ENCODE measurements at places on chromosomes 2 and 18.

DNA sequence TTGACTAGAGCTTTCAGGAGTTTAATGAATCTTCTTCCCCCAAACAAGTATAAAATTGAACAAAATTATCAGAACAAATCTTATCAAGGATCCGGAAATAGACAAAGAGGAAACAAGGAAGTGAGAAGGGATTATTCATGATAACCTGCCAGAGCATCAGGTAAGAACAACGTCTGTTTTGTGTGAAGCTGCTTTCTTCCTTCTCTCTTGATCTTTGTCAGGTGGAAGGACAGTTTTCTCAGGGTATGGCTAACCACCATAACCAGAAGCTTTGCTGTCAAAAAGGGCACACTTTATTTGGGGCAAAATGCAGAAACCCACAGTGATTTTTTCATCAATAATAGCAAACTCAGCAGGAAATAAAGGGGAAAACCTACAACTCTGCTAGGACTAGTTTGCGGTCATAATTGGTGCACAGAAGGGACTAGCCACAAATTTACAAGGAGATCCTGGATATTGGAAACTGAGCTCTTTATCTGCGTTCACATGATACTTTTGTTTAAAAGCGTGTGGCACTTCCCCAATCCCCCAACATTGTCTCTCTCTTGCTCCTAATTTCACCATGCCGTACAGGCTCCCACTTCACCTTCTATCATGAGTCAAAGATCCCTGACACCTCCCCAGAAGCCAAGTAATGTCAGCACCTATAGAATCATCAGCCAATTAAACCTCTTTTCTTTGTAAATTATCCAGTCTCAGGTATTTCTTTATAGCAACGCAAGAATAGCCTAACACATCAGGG, 124.2 kb downstream of the FSIP2 start:
- H3K4me1 ChIP-seq: no peaks in the 10 kb centered on the region
- no peak overlapping the region for H3K27ac ChIP-seq
- no peak overlapping the region for H3K4me3 ChIP-seq
- peaks cover 4% of the 10 kb centered on the region for H3K36me3 ChIP-seq
- H3K27me3 ChIP-seq: no peaks in the 10 kb centered on the region

- no peaks in the 10 kb centered on the region for H3K27me3 ChIP-seq
- no peaks in the 10 kb centered on the region for H3K36me3 ChIP-seq
- no peak overlapping the region for H3K27ac ChIP-seq
- no peaks in the 10 kb centered on the region for H3K4me1 ChIP-seq
- no peak for DNase-seq
- H3K4me3 ChIP-seq: no peak overlapping the region
Observed at GRCh38 chr2:122531290-122532071, 776.0 kb downstream of the TSN start.

DNA sequence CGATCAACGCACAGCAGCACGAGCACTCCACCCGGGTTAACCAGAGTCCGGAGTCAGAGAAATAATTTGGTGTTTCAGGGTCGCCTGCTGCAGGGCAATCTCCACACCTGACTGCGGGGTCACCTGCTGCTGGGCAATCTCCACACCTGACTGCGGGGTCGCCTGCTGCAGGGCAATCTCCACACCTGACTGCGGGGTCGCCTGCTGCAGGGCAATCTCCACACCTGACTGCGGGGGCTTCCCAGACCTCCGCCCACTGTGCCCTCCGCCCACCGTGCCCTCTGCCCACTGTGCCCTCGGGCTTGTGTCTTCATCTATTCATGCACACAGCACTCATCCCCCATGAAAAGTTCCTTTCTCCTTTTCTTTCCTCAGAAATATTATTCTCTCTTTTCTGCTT, 500.2 kb upstream of the SALL3 start:
- H3K36me3 ChIP-seq: no peaks in the 10 kb centered on the region
- no peaks in the 10 kb centered on the region for H3K4me1 ChIP-seq
- no peak for DNase-seq
- H3K27ac ChIP-seq: no peak overlapping the region
- no peak overlapping the region for H3K4me3 ChIP-seq

DNA sequence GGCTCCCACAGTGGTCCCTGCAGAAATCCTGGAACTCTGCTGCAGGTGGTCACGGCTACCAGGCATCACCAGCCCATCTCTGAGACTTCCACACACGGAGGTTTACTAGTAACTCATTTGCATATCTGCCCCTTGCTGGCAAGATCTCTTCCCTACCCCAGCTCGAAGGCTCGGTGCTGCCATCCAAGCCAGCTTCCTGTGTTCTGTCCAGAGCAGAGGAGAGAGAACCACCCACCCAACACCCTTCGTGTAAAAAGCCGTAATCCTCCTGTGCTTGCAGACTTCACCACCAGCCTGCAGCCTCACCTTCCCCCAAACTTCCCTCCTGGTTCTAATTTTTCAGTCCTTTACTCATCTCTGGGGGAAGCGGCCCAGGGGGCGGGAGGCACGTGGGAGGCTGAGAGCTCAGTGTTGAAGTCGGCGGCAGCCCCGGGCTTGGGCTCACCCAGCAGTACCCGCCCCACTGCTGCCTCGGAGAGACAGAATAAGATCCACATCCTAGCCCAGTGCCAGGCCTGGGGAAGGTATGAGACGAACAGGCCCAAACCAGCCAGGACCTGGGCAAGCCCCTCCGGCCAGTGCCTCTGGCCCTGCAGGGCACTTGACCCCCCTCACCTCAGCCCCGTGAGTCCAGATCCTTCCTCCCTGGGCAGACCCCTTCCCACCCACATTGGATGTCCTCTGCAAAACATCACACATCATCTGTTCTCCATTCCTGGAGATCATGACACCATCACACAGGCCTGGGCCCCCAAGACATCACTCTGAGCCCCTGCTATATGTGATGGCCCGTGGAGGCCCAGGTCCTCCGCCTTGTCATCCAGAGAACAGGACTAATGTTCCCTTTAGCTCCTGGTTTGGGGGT, 145.8 kb upstream of the ID2 start:
- peak overlapping the region; percentile 67 for H3K27ac ChIP-seq
- peaks cover 49% of the 10 kb centered on the region for H3K4me1 ChIP-seq
- peaks cover 5% of the 10 kb centered on the region for H3K27me3 ChIP-seq
- no peak for DNase-seq
- no peak overlapping the region for H3K4me3 ChIP-seq
- peaks cover 5% of the 10 kb centered on the region for H3K36me3 ChIP-seq

DNA sequence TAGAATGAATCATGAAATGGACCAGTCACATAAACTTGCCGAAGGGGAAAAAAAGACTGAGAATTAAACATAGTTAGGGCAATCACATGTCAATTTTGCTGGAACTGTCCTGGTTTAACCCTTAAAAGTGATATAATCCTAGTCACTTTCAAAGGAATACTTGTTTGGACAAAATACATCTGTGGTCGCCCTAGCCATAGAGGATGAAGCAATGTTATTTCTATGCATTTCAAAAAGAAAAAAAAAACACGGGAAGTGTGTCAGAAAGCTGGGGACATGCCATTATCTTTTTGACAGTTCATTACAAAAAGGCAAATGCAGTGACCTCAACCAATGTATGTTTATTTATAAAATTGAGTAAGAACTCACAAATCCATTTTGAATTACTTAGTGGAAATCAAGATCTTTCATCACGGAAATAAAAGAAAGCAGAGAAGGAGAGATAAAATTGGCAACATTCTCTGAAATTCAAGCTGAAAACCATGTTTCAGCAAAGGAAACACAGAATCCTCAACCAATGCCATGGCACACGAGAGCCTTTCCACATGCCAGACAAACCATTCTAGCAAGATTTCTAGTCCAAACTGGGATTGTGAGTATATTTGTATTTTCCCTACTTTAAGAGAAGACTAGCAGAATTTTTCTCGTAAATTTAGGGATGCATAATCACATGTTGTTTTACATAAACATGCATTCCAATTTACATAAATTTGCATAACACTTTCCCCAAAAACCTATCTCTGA, 854.3 kb upstream of the ACVR2A start:
- DNase-seq: no peak
- no peaks in the 10 kb centered on the region for H3K36me3 ChIP-seq
- no peaks in the 10 kb centered on the region for H3K27me3 ChIP-seq
- no peak overlapping the region for H3K27ac ChIP-seq

- H3K27me3 ChIP-seq: no peaks in the 10 kb centered on the region
- DNase-seq: no peak
- H3K36me3 ChIP-seq: peaks cover 2% of the 10 kb centered on the region
- H3K4me1 ChIP-seq: no peaks in the 10 kb centered on the region
- H3K4me3 ChIP-seq: no peak overlapping the region
- no peak overlapping the region for H3K27ac ChIP-seq
Observed at GRCh38 chr18:3163968-3164367, 55.8 kb downstream of the MYOM1 start.

DNA sequence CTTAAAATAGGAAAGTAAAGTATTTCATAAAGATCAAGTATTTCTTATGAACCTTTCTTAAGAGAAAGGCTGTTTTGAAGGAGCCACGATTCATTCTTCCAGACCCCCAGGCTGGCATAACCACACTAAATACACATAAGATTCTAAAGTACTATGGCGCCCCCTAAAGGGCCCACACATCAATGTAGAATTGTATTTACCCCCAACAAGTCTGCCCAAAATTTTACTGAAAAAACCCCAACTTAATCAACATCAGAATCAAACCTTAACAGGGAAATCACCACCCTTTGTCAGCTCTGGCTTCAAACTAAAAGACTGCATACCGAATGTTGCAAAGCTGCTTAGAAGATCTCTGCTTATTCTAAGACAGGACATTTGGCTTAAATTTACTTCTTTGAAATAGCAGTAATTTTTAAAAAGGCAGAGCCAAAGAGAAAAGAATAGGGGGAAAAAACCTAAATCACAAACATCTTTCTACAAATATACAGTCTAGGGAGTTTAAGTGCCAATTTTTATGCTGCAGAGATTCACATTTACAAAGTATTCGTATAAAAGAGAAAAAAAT, 20.4 kb upstream of the BCL2 start:
- H3K27ac ChIP-seq: no peak overlapping the region
- DNase-seq: peak; percentile 40
- peaks cover 38% of the 10 kb centered on the region for H3K36me3 ChIP-seq
- no peaks in the 10 kb centered on the region for H3K27me3 ChIP-seq

GRCh38 chr2:95059656-95060370, 34.3 kb downstream of the MAL start:
- no peak overlapping the region for H3K4me3 ChIP-seq
- H3K4me1 ChIP-seq: peaks cover 41% of the 10 kb centered on the region
- no peak overlapping the region for H3K27ac ChIP-seq
- DNase-seq: no peak

DNA sequence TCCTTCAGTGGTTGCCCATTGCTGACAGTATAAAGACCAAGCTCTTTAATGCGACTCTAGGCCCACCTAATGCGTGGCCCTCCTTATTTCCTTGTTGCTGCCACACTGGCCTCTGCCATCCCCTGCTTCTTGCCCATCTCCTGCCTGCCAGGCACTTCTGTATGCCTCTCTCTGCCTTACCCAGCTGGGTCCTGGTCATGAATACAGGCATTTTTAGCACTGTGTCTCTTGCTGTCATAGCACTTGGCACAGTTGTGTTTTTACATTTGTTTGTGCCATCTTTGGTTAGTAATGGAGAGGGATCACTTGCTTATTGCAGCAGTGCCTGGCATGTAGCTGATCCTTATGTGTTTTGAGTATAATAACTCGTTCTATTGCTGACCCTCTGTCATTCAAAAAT, 38.7 kb downstream of the MAP4K4 start:
- peaks cover 1% of the 10 kb centered on the region for H3K36me3 ChIP-seq
- DNase-seq: no peak
- peaks cover 81% of the 10 kb centered on the region for H3K4me1 ChIP-seq

DNA sequence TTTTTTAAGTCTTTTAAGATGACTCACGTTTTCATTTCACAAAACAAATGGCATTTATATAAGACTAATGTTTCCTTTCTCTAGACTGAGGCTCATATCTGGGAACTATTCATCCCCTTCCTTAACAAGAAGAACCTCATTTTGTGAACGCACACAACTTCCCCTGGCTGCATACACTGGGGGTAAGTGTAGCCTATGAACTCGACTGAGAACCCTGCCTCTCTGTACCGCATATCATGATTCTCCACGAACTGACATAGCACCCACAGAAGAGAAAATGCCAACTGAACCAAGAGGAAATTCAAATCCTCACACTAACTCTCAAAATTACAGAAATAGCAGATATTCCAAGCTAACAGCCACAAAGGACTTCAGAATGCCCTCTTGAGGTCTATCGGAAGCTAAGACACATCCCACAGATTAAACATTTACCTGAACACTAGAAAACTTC, 236.7 kb downstream of the TCF4 start:
- H3K27me3 ChIP-seq: peaks cover 8% of the 10 kb centered on the region
- DNase-seq: no peak
- H3K27ac ChIP-seq: no peak overlapping the region
- peaks cover 7% of the 10 kb centered on the region for H3K4me1 ChIP-seq
- H3K4me3 ChIP-seq: no peak overlapping the region

DNA sequence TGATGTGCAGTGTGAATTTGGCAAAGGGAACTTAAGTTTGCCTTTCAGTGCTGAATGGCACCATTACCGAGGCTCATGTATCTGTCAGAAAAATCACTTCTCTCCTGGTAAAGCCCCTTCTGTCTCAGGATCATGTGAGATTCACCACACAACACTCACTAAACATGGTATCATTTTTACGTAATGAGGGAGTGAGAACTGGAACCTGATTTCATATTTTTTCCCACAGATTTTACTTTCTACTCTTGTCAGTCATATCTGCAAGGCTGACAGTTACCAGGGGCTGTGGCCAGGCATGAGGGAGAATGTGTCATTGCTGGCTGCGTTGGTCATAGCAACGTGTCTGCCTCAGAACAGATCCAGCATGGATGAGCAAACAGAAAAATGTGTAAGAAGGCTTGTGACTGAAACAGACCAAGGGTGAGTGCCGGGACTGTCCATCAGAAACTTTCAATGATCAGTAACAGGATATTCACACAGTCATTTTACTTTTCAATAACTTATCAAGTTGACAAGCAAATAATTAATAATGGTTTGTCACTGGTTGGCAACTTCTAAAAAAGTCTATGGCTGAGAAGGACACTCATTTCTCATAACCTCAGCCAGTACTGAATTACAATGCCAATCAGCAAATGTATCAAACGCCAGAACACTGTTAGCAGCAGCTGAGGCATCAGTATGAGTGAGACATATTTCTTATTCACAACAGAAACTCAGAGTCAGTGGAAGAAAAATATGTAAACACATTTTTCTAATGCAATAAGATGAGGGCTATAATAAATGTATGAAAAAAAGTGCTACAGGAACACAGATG, 100.5 kb downstream of the CDC42EP3 start:
- H3K4me3 ChIP-seq: no peak overlapping the region
- DNase-seq: peak; percentile 40
- peak overlapping the region; percentile 1 for H3K27ac ChIP-seq
- H3K4me1 ChIP-seq: peaks cover 51% of the 10 kb centered on the region
- H3K27me3 ChIP-seq: no peaks in the 10 kb centered on the region

Measured in activated naive CD8-positive, alpha-beta T cell treated with anti-CD3 and anti-CD28 coated beads, Interleukin-2, amount 50 U/mL, for 24 hours (primary cell).